T-helper 17 cell (primary cell): ENCODE measurements at places on chromosomes 3 and 15.

GRCh38 chr3:87136066-87136596 is 91.0 kb upstream of the CHMP2B start:
- DNase-seq: no peak

- no peak for DNase-seq
These were observed 18.4 kb downstream of the LRCH3 start for GRCh38 chr3:197809356-197810020.

GRCh38 chr3:172191629-172192028 is 152.3 kb downstream of the FNDC3B start:
- DNase-seq: no peak

- DNase-seq: no peak
These were observed 420.1 kb downstream of the EDEM1 start for GRCh38 chr3:5607581-5607980.

DNA sequence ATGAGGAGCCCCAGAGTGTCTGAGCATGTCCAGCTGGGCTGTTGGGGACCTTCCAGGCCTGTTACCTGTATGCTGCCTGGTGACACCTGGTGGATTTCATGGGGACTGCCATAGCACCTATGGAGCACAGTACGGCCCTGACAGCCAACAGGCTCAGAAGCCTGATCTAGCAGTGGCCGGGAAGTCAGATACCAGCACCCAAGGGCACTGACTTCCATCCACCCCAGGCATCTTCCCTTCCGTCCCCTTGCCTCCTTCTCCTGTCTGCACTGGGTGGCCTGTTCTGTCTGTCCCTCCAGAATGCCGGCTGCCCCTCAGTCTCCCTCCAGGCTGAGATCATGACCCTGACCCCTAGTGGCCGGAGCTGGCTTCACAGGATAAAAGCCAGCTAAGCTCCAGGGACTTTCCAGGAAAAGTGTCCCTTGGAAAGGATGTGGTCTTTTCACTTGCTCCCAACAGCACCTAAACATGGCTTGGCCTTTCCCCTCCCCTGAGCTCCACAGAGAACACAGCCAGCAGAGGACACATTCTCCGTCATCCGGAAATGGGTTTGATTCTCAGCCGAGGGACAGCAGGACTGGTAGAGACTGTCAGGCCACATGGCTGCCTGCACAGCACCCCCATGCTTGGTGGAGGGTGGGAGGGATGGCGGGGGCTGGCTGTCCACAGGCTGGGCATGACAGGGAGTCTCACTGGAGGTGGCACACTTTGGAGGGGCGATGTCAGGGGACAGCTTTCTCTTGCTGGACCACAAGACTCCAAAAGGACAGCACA is 9.5 kb downstream of the RPS17 start:
- DNase-seq: peak; percentile 45

- DNase-seq: no peak
These were observed 41.2 kb upstream of the ADPGK start for GRCh38 chr15:72824781-72825180.

- no peak for DNase-seq
These were observed 11.3 kb downstream of the SHISA5 start for GRCh38 chr3:48492461-48493202.

DNA sequence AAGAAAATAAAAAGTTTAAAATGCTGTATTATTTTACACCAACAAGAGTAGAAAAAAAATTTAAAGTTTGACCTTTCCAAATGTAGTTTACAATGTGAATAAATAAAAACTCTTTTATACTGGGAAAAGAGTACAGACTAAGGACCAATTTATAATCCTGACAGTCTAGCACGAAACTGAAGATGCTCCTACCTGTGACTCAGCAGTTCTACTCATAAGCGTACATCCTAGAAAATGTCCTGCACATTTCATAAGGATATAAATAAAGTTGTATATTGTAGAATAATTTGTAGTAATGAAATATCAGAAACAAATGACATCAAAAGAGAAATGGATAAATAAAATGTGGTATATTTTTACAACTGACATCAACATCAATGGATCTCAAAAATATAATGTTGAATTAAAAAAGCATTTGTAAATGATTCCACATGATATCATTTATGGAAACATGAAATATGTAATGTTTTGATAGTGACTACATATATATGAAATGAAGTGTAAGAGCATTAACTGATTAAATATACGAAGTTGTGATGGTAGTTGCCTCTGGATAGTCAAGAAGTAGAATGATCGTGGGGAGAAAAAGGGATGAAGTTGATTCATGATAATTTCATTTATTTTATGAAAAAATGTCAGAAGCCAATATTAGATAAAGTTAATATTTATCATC is 161.3 kb upstream of the CBLB start:
- DNase-seq: no peak

DNA sequence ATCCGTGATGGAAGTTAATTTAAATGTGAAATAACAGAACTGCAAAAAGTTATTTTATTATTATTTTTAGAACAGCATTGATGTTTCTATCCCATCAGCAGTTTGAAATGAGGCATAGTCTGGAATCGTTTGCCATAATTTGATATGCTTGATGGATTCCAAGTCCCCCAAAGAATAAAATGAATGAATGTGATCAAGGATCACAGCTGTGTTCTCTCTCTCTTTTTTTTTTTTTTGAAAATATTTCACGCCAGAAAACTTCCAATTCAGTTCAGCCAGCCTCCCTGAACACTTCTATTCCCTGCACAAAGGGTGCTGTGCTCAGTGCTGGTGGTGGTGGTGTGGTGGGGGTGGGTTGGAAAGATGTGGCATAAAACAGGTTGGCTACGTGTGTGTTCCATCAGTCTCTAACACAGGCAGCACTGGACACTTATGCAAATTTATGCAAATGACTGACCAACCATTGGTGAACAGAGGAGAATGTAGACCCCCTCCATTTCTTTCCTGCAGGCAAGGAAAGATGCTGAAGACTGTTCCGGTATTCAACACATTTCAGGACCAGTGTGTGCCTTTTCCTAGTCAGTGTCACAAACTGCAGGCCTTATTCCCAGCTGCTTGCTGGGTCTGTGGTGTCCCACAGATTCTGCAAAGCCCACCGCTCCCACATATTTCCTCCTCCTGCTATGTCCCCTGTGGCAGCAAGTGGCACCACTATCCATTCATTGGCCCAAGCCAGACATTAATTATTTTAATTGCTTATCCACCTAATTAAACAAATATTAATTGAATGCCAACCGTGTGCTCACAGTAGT is 10.6 kb downstream of the ARNT2 start:
- no peak for DNase-seq

DNA sequence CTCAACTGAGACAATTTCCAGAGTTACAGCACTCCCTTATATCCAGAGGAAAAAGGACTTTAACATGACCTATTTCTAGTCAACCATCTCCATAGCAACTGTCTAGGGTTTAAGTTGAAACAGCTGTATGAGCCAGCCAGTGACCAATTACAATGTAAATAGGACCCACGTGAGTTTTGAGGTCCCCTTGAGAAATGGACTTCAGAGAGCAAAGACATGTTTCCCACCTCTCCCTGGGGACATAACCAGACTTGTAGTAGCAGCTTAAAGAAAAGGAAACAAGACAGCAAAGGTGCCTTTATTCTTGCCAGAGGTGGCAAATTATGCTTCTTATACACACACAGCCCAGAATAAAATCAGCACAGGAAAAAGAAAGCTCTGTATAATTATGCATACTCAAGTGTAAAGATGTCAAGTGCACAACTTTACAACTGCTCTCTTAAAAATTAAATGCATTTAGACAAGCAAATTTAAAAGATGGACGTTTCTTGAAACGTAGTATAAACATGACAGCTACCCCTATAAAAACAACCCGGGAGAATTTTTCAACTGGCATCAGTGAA is 40.2 kb downstream of the SUMF1 start:
- DNase-seq: no peak

- no peak for DNase-seq
These were observed 5.6 kb upstream of the PLEKHO2 start for GRCh38 chr15:64836023-64836536.

DNA sequence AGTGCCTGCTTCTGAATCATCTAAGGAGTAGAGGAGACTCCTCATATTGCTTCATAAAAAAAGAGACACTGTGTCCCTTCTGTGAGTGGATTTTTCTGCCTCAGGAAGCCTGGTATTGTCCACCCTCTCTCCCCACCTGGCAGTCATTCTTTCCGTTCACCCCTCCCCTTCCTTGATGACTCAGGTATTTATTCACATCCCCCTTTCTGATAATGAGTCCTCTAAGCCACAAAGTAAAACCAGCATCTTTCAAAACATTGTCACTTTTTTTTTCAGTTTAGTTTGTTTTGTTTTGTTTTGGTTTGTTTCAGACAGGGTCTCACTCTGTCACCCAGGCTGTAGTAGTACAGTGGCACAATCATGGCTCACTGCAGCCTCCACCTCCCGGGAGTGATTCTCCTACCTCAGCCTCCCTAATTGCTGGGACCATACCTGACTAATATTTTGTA is 65.2 kb upstream of the UBE2E1 start:
- DNase-seq: no peak

GRCh38 chr3:111932946-111933345 is 45.9 kb upstream of the ABHD10 start:
- DNase-seq: no peak

GRCh38 chr3:51500632-51501131 is 867 bp upstream of the DCAF1 start:
- DNase-seq: no peak

DNA sequence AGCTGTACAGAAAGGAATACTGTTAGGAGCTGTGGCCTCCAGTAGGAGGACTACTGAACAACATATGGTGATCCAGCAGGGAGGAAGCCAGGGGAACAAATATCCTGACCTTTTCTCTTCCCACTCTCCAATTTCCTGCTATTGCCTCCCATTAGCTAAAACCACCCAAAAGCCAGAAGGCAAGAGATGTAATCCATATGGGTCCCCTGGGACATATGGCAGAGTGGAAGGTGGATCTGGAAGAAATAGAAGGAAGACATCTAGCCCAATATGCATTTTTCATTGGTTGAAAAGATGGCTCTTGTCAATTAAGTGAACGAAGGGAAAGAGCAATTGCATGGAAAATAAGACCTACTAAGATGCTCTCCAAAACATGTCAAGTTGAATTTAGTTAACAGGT is 167.2 kb downstream of the CNTN3 start:
- no peak for DNase-seq

DNA sequence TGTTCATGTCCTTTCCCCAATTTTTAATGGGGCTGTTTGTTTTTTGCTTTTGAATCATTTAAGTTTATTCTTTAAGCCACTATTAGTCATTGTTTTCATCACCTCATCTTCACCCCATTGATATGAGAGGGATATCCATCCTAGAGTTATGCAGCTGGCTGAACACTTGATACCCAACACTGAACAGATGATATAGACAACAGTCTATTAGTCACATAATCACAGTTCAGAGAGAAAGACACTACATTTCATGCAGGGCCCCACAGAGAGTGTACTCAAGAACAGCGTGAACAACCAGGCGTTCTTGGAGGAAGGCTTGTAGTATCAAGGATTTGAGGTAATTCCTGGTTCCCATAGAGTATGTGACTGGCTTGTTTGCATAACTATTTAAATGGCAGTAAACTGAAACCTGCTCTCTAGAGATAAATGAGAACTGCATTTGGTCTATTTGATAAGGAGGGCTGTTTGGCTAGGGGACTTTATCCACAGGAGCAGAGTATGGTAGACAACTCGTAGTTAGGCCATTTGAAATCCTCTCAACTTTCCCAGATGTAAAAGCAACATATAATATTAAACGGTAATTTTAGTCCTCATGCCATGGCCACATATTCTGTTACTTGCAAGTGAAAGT is 618.7 kb downstream of the SI start:
- DNase-seq: no peak

GRCh38 chr3:27630885-27631284 is 91.2 kb downstream of the EOMES start:
- no peak for DNase-seq

GRCh38 chr3:52570076-52570475 is 33.7 kb downstream of the UQCC5 start:
- DNase-seq: no peak

- DNase-seq: no peak
These were observed 51.6 kb downstream of the ZBTB38 start for GRCh38 chr3:141419946-141420345.

DNA sequence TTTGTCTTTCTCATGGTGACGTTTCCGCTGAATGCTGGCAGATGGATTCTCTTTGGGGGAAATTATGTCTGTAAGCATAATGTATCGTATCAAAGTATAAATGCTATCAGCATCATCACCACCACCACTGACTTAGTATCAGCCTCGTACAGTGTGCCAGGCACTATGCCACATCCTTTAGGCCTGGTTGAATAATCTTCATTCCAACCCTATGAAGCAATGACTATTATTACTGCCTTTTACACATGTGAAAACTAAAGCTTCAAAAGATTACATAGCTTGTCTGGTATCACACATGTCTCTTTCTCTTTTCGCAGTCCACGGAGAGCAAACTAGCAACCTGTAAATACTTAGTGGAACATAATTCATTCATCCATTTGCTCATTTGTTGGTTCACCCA is 166.7 kb upstream of the PRICKLE2 start:
- DNase-seq: no peak

DNA sequence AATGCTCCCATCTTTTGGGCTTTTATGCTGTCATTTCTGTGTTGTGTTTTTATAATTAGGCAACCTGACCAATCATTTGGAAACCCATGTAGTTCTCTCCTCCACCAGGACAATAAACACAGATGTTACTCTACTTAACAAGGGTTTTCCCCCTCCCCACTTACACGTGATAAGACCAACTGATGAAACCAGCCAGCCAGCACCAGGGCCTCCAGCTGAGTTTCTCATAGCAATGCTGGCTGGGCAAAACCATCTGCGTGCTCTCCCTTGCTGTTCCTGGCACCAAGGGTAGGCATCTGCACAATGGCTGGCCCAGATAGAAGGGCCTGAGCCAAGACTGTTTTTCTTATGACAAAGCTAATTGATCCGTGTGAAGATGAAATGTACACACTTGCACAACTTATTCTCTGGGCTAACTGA is 310.4 kb downstream of the PLCL2 start:
- DNase-seq: no peak

GRCh38 chr3:17140670-17141505 is 256.1 kb downstream of the PLCL2 start:
- no peak for DNase-seq

- no peak for DNase-seq
These were observed 9.2 kb downstream of the NFKBIZ start for GRCh38 chr3:101858464-101859030.

GRCh38 chr3:113140876-113141275 is 70.5 kb upstream of the BOC start:
- no peak for DNase-seq

GRCh38 chr3:18099611-18100010 is 325.5 kb downstream of the SATB1 start:
- DNase-seq: no peak
